ENCODE measurements at places on chromosomes 11 and 22.

- no peak for DNase-seq
Measured at GRCh38 chr22:42619261-42620063, 4.8 kb upstream of the POLDIP3 start.

DNA sequence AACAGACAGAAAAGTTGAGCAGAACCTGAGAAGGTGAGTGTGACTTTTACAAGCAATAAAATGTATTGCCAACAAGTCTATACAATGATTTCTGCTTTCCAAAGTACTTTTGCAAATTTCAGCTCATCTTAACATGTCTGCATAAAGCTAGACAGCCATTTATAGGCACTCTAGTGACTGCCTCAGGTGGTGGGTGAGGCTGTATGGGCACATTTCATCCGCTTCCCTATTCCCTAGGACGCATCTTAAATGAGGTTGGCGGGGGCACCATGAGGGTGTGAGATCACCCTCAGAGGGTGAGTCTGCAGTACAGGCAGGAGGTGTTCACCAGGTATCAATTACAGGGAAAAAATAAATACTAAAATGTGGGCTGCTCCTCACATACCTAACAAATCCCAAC, 110.1 kb downstream of the ETS1 start:
- DNase-seq = no peak

DNA sequence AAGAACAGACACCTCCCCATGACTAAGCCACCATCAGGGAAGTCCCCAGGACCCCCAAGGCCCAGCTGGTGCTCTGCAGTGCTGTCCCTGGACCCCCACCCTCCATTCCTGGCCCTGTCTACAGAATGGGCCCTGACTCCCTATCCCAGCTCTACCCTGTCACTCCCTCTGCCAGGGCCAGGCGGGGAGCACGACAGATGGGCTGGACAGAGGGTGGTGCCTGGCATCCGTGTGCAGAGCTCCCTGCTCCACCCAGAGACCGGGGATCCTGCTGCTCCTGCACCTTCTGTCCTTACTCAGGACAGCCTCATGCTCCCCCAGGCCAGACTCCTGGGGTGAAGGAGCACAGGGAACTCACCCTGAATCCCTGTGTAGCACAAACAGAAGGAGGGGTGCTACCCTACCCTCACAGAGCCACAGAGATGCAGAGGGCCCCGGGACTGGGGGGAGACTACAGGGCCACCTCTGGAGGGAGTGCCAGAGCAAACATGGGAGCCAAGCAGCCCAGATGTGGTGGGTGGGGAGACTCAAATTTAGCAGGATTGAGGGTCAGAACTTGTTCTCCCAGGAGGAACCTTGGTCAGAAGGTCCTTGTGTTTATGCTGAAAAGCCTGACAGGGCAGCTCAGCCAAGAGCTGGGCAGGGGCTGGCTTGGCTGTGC, 2.0 kb downstream of the ARVCF start:
- no peak for DNase-seq

DNA sequence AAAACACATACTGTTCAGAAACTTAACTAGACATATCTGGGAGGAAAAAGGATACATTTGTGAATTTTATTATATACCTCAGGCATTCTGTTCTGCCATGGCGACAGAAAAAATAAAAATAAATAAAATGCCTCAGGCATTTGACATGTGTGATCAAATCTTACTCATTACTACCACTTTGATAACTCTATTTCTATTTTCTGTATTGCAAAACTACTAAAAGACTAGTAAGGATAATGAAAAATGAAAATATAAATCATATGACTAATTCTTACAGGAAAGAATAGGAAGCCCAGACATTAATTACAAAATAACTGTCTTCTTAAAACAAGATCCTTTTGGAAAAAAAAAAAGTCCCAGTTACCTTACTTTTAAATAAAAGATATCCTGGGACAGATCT, 5.3 kb downstream of the PICALM start:
- no peak for DNase-seq

- DNase-seq = no peak
Measured at GRCh38 chr11:118201966-118202365, 22.8 kb downstream of the JAML start.

GRCh38 chr22:49233507-49234100, 594.1 kb downstream of the BRD1 start:
- no peak for DNase-seq

DNA sequence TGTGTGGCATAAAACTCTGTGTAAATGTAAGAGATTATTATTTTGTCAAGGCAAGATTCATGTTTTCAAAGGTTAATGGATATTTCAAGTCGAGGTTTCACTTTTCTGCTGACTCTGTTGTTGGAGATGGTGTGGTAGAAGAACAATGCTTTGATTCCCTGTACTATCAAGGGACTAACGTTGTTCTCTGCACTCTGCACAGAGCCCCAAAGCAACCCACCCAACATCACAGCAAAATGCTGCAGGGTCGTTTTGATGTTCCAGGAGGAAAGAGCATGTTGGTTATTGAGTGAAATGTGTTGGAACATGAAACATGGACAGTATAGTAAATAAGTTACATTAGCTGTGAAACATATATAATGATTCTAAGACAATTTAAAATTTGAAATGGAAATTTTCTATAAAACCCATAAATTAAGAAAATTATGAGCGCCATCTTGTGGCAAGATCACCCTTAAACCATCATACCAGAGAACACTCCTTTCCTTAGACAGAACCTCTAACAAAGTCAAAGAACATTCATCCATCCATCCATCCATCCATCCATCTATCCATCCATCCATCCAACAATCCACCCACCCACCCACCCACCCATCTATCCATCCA, 164.4 kb upstream of the ZBED5 start:
- DNase-seq = peak; percentile 40

- DNase-seq = peak; percentile 5
Measured at GRCh38 chr22:30860176-30861105, 108.1 kb downstream of the MORC2 start.

All from AG20443 (cell line).